Germinal center (tissue), 1 donor: ENCODE measurements at places on chromosomes 6 and 20.

GRCh38 chr6:5151955-5152401 lies 66.8 kb downstream of the PPP1R3G start:
- DNase-seq = no peak

GRCh38 chr20:39660965-39661364 lies 698.8 kb downstream of the DHX35 start:
- DNase-seq = no peak

- DNase-seq = no peak
Measured at GRCh38 chr20:24499472-24499871, 30.0 kb downstream of the SYNDIG1 start.

DNA sequence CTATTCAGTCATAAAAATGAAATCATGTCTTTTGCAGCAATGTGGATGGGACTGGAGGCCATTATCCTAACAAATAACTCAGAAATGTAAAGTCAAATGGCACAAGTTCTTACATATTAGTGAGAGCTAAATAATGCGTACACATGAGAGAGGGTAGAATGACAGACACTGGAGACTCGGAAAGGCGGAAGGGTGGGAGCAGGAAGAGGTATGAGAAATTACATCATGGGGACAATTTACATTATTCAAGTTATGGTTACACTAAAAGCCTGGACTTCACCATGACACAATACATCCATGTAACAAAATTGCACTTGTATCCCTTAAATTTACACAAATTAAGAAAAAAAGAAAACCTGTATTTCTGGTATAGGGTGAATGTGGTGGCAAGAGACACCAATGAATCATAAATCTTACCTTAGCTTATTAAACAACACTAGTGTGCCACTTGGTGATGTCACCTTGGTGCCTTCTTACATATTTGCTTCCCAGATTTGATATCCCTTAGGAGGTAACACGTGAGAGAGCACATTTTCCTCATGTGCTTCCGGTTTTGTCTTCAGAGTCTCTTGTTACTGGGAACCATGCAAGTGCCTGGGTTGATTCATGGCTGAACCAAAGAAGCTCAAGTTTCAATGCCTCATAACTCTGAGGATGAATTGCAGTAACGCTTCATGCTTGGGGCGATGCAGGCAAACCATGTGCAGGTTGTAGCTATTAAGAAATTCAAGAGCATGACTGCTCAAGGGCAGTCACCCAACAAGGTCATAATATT lies 84.6 kb downstream of the DCDC2 start:
- DNase-seq = no peak

- DNase-seq = no peak
Measured at GRCh38 chr6:170030821-170031471, 259.9 kb downstream of the DLL1 start.

GRCh38 chr6:166419286-166419685 lies 36.5 kb upstream of the MPC1 start:
- no peak for DNase-seq

- DNase-seq = no peak
Measured at GRCh38 chr6:140437619-140438345, 1063.3 kb upstream of the CITED2 start.

DNA sequence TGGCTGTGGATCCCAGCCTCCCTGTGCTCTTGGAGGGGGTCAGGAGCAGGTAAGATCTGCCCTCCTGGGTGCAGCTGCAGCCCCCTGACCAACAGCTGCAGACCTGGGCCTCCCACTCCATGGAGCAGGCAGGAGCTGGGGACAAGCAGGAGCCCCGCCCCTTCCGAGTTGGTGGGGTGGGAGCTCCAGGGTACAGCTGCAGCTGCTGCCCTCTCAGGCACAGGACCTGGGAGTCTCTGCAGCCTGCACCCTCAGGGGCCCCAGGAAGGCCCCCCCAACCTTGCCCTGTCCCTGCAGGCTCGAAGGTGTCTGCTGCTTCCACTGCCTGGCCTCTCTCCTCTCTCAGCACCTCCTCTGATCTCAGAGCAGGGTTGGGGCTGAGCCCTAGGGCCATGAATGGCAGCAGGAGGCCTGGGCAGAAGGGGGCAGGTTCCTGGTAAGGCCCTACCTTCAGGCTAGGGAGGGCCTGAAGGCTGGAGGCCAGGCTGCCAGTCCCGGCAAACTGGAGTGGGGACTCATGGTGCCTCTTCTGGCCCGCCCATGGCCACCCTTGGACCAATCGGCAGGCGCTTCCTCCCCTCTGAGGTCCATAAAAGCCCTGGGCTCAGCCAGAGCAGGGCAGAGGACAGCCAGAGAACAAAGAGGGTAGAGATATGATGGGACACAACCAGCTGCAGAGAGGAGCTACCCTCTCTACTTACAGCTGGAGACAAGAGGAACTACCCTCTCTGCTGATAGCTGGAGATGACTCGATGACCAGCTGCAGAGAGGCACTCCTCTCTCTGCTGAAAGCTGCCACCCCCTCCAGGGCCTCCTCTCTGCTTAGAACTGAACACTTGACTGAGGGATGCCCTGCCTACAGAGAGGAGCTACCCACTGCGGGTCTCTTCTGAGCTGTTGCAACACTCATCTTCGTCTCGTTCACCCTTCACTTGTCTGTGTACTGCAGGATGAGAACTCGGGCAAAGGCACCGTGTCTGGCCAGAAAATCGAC lies 7.8 kb upstream of the PACSIN1 start:
- DNase-seq = no peak

DNA sequence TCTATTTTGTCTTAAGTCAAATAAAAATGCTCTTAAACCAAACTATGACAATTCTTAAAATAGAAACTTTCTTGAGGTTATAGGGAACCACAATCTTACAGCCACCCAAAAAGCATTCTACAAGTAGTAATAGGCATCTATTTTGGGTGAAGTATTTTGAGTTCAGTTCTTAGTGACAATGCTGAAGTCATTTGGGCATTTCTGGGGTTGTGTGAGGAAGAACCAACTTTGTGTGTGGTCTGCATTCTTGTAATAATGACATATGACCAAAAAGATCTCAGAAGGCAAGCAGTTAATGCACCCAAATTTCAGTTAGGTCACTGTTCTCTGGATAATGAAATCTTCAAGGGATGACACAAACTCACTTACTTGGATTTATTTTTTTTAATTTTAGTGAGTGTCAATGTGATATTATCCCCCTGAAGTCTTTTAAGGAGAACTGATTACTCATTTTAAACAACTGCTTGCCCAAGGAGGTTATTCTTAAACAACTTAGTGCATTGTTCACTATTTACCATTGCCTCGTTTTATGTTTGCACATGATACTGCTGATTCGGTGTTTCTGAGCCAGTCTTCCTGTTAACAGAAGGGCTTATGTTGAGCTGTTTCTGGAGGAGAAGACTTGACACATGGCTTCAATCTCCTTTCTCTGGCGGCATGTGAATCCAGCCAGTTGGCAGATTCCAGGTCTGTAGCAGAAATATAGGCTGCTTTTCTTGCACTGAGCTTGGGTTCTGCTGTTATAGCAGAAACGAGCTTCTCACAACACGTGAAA lies 618.9 kb downstream of the BCKDHB start:
- DNase-seq = no peak

GRCh38 chr6:44096612-44097011 lies 30.6 kb downstream of the MRPL14 start:
- peak; percentile 87 for DNase-seq

GRCh38 chr6:21265034-21265729 lies 328.4 kb upstream of the SOX4 start:
- DNase-seq = no peak

- no peak for DNase-seq
Measured at GRCh38 chr20:17406051-17406590, 125.1 kb downstream of the BFSP1 start.

GRCh38 chr6:32922083-32922482 lies 18.7 kb downstream of the HLA-DMB start:
- DNase-seq = no peak

DNA sequence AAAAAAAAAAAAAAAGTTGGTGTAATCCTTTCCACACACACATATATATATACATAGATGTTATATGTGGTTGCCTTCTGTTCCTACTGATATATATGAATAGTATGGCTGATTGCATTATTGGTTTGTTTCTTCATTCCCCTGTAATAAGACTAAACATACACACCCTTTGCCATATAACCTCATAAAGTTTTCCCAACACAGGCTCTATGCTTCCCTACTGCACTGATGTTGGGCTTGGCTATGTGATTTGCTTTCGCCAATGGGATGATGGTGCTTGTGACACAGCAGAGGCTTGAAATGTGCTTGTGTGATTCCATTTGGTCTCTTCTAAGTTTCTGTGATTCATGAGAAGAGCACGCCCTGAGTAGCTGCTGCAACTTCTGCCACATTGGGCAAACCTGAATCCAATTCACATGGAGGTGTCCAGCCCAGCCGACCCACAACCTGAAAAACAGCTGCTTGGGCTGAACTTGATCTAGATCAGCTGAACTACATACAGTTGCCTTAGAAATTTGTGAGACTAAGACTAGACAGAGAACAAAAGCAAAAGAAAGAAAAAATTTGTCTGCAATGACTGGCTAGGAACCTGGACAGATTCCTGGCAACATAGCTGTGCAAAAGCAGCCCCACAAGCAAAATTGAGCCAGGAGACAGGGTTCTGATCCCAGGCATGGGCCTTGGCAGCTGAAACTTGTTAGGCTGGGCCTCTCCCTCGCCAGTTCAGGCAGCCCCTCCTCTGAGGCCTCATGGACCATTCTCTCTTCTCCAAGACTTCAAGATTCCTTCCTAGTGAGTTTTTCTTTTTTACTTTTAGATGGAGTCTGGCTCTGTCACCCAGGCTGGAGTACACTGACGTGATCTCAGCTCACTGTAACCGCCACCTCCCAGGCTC lies 13.4 kb upstream of the TBC1D20 start:
- no peak for DNase-seq

DNA sequence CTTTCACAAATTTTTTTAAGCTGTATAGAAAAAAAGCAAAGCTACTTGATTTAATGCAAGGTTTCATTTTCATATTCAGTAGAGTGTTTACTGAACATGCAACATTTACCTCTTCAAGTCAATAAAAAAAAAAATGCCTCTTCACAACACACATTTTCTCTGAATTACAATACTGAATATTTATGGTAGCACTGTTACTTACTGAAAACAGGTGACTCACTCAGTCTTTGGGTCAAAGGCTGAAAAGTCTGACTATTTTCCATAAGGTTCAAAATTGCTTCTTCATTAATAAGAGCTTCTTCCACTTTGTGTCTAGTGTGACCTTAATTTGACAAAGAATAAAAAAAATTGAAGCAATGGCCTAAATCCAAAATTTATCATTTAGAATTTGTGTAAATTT lies 101.9 kb downstream of the REV3L start:
- DNase-seq = no peak

- DNase-seq = no peak
Measured at GRCh38 chr6:15017261-15017660, 228.6 kb upstream of the JARID2 start.

DNA sequence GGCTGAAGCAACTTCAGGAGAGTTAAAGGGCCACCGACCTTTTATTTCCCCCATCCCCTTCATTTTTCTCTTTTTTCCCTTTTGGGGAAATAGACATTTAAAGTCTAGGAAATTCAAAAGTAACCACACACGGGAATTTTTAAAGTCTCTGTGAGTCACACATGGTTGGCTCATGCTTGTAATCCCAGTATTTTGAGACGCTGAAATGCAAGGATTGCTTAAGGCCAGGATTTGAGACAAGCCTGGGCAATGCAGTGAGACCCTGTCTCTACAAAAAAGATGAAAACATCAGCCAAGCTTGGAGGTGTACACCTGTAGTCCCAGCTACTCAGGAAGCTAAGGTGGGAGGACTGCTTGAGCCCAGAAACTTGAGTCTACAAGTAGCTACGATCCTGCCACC lies 34.2 kb downstream of the KATNA1 start:
- DNase-seq = no peak

- no peak for DNase-seq
Measured at GRCh38 chr20:3932277-3932676, 43.1 kb downstream of the PANK2 start.

DNA sequence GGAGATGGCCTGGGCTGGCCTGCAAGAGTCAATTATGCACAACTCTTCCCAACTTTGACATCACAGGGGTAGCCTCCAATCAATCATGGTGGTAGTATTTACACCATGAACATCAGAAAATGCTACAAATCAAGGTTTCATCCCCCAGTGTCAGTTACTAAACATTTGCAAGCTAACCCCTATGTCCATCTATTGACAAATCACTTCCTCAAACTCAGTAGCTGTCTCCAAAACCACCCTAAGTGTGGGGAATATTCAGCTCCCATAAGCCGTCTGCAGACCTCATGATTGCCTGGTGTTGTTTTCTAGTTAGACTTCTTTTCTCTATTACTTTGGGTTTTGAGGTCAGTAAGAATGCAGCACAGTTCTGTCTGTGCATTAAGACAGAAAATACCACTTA lies 200.8 kb upstream of the RIN2 start:
- DNase-seq = no peak

DNA sequence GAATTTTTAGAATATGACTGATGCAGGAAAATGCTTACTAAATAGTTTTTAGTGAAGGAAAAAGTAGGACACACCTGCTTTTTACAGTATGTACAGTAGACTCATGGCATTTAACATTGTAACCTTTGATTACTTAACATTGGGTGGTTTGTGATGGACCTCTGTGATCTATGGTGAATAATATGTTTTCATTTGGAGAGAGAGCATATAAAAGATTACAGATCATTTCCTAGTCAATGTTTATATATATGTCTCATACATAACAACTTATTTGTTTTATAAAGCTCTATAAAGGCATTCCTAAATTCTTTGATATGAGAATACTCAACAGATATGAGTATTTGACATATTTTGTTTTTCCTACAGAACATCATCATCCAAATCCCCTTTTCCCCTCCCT lies 129.3 kb upstream of the PDE7B start:
- DNase-seq = no peak

- DNase-seq = no peak
Measured at GRCh38 chr6:161369339-161369738, 95.5 kb upstream of the AGPAT4 start.

- no peak for DNase-seq
Measured at GRCh38 chr6:41771058-41771983, 8.4 kb downstream of the FRS3 start.

DNA sequence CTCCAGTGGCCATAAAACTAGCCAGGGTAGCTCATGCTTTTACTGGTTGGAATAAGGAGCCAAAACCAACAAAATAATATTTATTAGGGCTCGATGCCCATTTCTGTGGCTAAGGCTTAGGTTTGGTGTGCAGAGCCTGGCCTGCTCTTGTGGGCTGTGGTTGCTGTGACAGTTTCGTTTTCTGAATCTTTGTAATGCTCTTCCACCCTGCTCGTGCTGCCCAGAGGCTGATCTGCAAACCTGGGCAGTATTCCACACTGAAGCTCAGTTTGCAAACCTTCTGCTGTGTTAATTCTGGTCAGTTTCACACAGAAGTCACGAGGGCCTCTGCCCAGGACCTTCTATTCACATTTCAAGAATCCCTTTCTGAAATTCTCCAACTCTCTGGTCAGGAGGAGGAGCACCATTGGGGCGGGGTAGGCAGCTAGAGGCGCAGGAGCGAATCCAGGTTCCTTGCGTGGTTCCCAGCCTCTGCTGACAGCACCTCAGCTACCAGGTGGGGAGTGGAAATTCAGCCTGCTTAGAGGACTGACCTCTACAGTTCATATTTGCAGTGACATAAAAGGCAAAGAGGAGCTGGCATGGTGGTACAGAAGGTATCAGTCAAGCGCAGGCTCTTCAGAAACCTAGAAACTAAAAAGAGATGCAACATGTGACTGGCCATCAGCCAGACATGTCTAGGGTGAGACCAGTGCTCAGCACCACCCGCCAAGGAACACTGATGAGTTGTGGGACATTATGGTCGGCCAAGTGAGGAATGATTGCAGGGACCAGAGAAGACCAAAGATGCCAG lies 14.3 kb upstream of the C20orf144 start:
- DNase-seq = no peak
